ENCODE measurements at places on chromosomes 12 and 14.

DNA sequence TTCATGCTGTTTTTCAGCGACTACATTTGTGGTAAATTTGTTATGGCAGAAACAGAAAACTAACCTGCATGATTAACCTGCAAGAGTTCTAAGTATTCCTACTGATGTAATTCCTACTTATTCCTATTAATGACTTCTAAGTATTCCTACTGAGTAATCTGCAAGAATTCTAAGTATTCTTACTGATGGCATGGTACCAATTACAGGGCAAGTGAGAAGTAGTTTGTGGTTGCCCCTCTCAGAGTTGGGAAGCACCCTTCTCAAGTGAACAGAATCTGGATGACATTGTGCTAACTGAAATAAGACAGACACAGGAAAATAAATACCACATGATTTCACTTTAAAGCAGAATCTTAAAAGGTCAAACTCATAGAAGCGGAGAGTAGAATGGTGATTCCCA, 100.9 kb upstream of the CPNE8 start:
- no peak for DNase-seq

DNA sequence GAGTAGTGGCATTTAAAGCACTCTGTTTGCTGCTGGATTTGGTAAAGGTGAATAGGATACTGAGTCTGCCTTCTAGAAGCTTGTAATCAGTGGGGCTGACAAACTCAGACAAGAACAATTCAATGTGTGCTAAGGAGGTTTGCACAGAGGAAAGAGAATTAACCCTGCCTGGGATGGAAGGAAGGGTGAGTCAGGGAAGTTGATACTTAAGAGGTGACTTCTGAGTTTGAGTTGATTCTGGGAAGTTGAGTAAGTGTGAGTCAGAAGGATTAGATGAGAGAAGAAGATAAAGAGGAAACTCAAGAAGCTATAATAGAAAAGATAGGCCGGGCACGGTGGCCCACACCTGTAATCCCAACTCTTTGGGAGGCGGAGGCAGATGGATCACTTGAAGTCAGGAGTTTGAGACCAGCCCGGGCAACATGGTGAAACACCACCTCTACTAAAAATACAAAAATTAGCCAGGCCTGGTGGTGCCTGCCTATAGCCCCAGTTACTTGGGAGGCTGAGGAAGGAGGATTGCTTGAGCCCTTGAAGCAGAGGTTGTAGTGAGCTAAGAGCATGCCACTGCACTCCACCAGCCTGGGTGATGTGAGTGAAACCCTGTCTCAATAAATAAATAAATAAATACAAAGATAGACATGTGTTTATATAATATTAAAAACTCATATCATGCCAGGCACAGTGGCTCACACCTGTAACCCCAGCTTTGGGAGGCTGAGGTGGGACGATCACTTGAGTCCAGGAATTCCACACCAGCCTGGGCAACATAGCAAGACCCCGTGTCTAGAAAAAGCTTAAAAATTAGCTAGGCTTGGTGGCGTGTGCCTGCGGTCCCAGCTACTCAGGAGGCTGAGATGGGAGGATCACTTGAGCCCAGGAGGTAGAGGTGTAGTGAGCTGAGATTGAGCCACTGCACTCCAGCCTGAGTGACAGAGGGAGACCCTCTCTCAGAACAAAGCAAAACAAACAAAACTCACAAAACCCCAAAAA, 126.8 kb upstream of the CPM start:
- peak; percentile 27 for DNase-seq

GRCh38 chr14:22265319-22266141, 323.5 kb downstream of the DAD1 start:
- DNase-seq: no peak

DNA sequence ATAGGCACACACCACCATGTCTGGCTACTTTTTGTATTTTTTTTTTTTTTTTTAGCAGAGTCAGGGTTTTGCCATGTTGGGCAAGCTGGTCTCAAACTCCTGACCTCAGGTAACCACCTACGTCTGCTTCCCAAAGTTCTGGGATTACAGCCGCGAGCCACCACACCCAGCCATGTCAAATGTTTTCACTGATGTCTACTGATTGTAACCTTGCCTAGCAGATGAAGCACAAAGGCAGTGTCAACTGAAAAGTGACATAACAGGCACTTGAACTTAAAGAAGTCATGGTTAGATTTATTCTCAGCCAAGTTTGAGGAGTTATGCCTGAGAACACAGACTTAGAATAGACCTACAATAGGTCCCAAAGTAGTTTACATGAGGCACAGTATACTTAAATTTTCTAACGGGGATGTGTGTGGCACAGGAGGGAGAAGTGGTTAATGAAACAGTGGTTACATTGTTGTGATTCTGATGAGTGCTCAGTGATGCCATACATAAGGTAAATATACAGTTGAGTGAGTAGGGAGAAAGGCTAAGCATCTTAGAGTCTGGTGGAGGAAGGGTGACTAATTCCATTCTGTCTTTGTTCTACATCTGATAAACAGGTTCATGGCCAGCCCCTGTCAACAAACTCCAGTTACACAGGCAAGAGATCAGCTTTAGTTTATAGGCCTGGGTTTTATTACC, 12.6 kb upstream of the RNASE4 start:
- no peak for DNase-seq

All from suppressor macrophage (primary cell).